ENCODE measurements at places on chromosomes 13 and 19.

DNA sequence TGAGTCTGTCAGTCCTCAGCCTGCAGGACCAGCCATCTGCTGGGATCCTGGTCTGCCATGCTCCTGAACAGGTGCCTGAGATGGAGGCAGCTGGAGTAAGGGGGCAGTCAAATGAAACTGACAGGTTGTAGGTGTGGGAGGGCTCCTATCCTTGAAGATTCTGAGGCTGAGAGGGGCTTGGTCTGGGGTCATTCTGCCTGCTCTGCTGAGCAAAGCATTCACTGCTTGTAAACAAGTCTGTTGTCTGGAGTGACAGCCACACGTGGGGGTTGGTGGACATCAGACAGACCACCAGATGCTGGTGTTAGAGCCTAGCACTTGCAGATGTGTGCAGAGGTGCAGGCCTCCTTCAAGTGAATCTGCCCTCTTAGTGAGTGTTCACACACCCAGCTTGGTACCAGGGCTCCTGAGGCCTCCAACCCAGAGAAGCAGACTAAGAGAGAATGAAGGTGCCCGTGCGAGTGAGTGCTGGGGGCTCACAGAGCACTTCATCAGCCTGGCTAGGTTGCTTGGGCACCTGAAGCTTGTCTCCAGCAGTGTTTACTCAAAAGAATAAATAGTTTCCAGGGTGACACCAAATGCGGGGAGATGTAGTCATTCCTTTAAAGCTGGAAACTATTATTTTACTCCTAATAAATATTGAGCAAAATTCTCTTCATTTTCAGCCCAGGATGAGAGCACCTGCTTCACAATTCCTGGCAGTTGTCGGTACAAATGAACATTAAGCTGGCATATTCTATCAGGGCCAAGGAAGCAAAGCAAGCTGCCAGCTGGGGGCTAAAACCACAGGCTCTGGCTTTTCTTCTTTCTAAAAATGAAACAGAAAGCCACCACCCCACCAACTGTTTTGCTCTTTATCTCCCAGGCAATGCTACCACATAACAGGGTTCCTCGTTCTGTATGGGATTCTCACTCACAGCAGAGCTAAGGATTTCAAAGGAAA, 82.3 kb downstream of the RNASEH2B start:
- no peak for DNase-seq

- DNase-seq = no peak
Observed at GRCh38 chr13:100059827-100060226, 29.1 kb upstream of the PCCA start.

DNA sequence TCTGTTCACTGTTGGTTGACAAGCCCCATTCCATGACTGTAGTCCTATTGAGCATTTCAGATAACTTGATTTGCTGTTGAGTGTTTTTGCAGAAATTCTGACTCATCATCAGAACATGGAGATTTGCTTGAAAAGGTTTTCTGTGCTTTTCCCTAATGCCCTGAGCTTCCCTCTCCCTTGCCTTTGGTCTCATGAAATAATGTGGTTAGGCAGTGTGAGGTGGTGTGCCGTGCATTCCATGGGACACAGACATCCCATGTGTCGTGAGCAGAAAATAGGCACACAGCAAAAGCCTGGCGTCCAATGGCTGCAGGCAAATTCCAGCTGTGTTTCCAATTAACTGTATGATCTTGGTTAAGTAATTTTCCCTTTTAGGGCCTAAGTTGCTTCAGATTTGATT, 197.4 kb downstream of the DLEU7 start:
- no peak for DNase-seq

DNA sequence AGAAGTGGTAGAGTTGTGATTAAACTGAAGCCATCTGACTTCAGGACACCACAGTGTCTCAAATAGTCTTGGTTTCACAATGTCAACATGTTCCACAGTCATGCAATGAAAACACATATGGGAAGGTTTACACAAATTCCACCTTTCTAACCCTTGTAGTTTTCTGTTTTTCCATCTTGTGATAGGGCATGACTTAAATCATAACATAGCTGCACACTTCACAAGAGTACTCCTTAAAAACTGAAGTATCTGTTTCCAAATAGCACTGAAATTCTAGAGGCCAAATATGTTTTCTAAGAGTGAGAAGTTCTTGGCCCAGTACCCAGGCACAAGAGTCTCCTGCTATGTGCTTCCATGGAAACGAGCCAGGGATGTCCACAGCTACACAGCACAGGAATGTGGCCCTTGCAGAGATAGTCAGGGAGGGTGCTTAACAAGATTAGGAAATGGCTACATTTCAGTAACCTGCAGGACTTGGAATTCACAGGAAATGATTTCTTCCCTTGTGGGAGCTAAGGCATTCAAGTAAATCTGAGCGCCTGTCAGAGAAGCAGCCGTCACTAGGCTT, 269.1 kb downstream of the NDFIP2 start:
- DNase-seq = peak; percentile 93

- DNase-seq = no peak
Observed at GRCh38 chr13:24894972-24895300, 131.0 kb downstream of the RNF17 start.

DNA sequence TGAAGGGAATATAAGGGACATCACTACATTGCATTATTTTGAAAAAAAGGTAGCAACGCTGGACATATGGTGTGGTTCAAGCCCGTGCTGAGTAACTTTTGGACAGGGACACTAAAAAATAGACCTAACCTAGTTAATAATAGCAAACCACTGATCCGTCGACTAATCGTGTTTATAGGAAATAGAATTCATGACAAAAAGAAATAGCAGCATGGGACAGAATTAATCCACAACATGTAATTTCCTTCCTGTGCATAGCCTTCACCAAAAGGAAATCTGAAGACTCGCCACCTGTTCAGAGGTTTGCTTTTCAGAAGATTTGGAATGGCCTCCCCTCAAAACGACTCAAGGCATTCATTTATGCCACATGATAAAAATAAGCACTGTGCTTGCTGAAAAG, 128.7 kb downstream of the FGF14 start:
- no peak for DNase-seq

GRCh38 chr13:102441085-102441484, 39.2 kb upstream of the FGF14 start:
- no peak for DNase-seq

DNA sequence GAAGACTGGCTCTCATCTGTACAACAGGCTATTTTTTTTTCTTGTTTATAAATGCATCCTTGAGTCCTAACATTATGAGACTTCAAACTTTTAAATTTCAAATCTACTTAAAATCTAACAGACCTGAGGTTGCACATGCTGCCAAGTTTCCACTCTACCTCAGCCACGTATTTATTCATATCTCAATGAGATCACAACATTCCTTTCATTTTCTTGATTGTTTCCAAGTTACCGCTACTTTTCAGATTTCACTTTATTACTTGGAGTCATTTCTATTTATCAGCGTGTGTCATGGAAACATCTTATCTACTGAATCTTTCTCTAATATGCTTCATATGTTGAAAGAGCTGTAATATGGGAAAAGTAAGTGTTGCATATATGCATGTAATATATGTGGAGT, 1257.5 kb upstream of the ATXN8OS start:
- no peak for DNase-seq

DNA sequence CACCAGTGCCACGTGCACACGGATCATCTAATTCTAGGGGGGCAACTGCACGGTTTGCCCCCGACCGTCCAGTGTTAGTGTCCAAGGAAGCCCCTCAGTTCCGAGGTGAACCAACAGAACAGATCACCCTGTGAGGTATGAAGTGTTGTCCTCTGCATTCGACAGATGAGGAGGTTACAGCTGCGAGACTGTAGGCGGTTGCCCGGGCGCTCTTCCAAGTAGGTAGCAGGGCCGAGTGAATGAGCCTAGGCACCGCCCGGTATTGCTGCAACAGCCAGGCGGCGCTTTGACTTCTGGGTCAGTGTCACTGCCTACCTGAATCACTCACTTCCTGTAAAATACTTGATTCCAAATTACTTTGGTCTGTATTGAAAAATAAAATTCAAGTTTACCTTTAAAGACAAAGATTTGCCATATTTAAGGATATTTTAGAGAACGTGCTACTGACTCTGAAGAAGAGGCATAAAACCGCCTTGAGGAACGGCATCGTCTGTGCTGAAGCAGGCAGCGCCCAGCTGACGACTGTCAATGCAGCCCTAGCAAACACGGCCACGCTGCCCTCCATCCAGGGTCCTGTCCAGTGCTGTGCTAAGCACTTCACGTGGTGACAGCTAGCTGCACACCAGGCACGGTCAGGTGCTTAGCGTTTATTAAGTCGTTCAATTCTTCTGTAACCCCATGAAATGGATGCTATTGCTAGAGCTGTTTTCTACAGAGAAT, 19.3 kb upstream of the RASA3 start:
- peak; percentile 81 for DNase-seq

GRCh38 chr13:28707629-28708427, 10.9 kb downstream of the SLC46A3 start:
- peak; percentile 93 for DNase-seq

DNA sequence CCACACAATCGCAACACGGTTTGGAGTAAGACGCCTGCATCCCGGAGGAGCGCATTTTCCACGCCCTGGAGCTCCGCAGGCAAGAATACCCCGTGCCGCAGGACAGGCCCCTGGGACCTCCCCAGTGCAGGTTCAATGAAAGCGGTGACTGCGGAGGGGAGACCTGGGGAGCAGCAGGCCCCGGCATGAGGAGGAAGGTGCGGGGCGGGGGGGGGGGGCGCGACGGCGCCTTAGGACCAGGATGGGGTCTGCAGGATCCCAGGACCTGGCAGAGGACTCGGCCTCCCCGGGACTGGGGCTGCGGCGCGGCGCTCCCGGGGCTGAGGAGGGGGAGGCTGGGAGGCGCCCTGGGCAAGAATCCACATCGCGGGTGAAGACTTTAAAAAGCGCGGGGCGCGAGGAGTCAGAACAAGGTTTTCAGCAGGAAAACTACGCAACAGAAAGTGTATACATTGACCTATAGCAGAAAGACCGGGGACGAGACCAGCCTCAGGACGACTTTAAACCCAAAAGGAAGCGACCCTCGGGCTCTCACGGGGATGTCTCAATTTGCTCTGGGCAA, 432 bp downstream of the ZNF611 start:
- DNase-seq = peak; percentile 2

DNA sequence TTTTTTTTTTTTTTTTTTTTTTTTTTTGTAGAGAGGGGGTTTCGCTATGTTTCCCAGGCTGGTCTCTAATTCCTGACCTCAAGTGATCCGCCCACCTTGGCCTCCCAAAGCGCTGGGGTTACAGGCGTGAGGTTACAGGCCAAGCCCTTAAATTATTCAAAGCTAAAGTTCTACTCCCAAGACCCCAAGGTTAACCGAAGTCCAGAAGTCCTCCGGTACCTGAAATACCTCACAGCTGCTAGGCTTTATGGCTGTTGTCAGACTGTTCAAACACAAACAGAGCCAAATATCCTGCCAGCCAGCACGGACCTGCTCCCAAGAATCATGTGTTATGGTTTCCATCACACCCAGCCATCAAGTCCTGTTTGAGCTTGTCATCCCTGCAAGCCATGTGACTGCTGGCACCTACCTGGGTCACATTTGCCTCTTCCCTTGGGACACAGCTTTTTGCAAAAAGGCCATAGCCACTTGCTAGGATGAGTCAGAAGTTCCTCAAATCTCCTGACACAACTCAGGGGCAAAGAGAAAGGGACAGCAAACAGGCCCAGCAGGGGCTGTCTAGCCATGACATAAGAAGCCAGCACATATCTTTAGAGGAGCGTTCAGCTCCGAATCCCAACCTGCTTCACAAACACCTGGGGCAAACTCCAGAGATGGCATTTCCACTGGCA, 129.9 kb downstream of the FOXO1 start:
- no peak for DNase-seq

DNA sequence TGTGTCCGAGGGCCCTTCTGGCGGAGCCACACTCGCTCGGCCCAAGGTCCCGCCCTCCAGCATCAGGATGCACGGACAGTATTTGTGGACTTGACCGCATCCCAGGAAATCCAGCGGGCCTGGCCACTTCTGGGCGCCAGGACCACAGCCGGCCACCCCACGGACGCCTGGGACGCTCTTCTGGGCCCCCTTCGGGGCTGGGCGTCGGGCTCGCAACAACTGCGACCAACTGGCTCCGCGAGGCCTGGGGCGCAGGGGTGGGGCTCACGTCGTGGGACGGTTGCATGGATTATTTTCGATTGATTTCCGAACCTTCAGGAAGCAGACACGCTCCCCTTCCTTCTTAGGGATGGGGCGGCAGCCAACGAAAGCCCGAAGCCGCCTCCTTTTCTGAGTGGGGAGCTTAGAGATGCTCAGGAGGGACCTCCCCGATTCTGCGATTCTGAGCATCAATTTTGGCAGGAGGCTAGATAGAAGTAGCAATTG, 521 bp upstream of the NUP58 start:
- DNase-seq = peak; percentile 34

- DNase-seq = no peak
Observed at GRCh38 chr19:10321874-10322835, 6.3 kb upstream of the FDX2 start.

DNA sequence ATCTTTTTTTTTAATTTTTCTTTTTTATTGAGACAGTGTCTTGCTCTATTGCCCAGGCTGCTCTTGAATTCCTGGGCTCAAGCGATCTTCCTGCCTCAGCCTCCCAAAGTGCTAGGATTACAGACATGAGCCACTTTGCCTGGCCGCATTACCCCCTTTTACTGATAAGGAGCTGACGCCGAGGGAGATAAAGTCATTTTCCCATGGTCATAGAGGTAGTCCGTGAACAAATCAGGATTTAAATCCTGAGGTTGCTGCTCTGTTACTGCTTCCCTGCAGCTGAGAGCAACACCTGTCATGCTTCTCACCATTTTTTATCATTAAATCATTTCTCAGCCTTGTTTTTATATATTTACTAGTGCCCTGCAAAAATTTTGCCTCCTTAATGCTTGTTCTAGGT, 7.4 kb downstream of the CYSLTR2 start:
- DNase-seq = no peak

DNA sequence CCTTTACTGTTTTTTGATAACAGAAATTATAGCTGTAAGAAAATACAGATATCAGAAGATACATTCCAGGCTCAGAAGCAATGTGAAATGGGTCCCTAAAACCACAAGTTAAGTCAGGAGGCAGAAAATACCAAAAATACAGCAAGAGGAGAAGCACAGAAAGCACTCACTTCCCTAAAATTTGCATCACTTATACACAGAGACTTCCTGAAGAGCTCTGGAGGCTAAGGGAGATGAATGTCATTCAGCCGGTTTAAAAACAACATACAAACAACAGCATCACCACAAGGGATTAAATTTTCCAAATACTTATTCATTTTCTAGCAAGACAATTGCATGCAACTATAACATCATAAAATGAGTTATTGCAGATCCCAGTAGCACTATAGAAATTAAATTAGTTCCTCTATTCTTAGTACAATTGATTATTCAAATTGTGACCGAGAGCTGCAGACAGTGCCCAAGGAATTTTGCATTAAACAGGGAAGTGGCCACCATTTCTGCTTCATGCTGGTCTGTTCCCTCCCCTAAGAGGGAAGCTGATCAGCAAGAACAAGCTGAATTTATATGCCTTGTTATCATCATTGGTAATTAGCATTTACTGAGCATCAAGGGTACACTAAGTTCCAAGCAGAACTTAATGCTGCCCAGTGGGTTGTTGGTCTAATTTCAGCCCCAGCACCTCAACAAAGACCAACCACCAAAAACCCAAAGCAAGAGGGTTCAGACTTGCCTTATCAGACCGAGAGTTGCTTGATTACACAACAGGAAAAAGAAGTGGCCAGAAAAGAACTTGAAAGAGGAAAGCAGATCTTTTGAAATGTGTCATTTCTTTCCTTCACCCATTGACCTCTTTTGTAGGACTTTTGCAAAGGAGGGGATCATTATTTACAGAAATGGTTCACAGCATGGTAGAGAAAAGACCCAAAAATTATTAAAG, 140.7 kb downstream of the KCTD12 start:
- DNase-seq = no peak

GRCh38 chr13:26025196-26025595, 26.6 kb downstream of the SHISA2 start:
- no peak for DNase-seq

- no peak for DNase-seq
Observed at GRCh38 chr13:45809801-45810394, 41.7 kb downstream of the SIAH3 start.
